Hematopoietic multipotent progenitor cell treated with erythropoietin and hydrocortisone succinate and interleukin-3 and kit ligand, for 15 days (in vitro differentiated cells): ENCODE measurements at places on chromosomes 1 and 21.

GRCh38 chr1:219442611-219443061 is 170.3 kb downstream of the ZC3H11B start:
- no peak for DNase-seq

DNA sequence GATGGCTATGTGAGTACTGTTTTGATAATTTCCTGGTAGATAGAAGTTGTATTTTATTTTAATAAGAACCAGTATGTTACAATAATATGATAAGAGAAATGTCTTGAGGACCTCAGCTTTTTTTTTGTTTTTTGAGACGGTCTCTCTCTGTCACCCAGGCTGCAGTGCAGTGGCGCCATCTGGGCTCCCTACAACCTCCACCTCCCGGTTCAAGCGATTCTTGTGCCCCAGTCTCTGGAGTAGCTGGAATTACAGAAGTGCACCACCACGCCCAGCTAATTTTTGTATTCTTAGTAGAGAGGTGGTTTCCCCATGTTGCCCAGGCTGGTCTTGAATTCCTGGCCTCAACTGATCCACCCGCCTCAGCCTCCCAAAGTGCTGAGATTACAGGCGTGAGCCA is 968.1 kb upstream of the ADGRL4 start:
- no peak for DNase-seq

GRCh38 chr1:29197590-29197924 is 15.9 kb upstream of the SRSF4 start:
- DNase-seq: peak; percentile 75

GRCh38 chr1:25648681-25649440 is 32.3 kb downstream of the MAN1C1 start:
- no peak for DNase-seq

- DNase-seq: peak; percentile 70
Observed at GRCh38 chr1:244796719-244797406, 38.6 kb upstream of the COX20 start.
